ENCODE measurements at places on chromosomes 5 and 9. TPM values are rescaled to one million over a fixed set of nuclear protein-coding genes. Genes with fewer than 3 reads are reported as not detected.

- no peak for DNase-seq
- no peak overlapping the region for H3K27ac ChIP-seq
- H3K36me3 ChIP-seq: peaks cover 12% of the 10 kb centered on the region
- H3K4me3 ChIP-seq: no peak overlapping the region
Observed at GRCh38 chr9:86350006-86350760, 4.0 kb downstream of the TUT7 start.

DNA sequence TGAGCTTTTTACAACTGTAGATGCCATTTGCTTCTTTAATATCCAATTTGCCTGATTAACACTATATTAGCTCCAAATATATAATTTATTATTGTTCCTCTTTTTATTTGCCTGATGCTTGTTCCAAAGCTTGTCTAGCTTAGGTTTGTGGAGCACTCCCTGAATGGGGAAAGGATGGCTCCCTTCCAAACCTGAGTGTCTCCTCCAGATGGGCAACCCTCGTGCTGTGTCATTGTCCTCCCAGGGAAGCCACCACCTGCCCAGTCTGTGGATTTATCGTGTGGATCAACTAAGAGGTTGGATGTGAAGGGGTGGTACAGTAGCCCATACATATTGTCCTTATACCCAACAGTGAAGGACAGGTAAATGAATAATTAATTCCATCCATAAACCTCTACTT is 404.9 kb downstream of the CDK5RAP2 start:
- DNase-seq: no peak
- no peaks in the 10 kb centered on the region for H3K4me1 ChIP-seq
- H3K27ac ChIP-seq: no peak overlapping the region
- no peak overlapping the region for H3K4me3 ChIP-seq
- H3K27me3 ChIP-seq: no peaks in the 10 kb centered on the region

LHFPL2 gene
- total RNA-seq: 126 TPM

- no peak overlapping the region for H3K27ac ChIP-seq
- no peak overlapping the region for H3K4me3 ChIP-seq
- DNase-seq: no peak
- H3K36me3 ChIP-seq: peaks cover under 1% of the 10 kb centered on the region
- H3K27me3 ChIP-seq: no peaks in the 10 kb centered on the region
Observed at GRCh38 chr9:120383999-120384924, 195.7 kb downstream of the CDK5RAP2 start.

GRCh38 chr5:78102500-78102899 is 192.0 kb downstream of the AP3B1 start:
- no peak overlapping the region for H3K27ac ChIP-seq
- DNase-seq: no peak
- H3K4me1 ChIP-seq: no peaks in the 10 kb centered on the region
- H3K4me3 ChIP-seq: no peak overlapping the region
- no peaks in the 10 kb centered on the region for H3K27me3 ChIP-seq

KCNV2 gene
- not detected for total RNA-seq

MIGA2 gene
- total RNA-seq: 69.8 TPM
